ENCODE measurements at places on chromosomes 11 and 22.

DNA sequence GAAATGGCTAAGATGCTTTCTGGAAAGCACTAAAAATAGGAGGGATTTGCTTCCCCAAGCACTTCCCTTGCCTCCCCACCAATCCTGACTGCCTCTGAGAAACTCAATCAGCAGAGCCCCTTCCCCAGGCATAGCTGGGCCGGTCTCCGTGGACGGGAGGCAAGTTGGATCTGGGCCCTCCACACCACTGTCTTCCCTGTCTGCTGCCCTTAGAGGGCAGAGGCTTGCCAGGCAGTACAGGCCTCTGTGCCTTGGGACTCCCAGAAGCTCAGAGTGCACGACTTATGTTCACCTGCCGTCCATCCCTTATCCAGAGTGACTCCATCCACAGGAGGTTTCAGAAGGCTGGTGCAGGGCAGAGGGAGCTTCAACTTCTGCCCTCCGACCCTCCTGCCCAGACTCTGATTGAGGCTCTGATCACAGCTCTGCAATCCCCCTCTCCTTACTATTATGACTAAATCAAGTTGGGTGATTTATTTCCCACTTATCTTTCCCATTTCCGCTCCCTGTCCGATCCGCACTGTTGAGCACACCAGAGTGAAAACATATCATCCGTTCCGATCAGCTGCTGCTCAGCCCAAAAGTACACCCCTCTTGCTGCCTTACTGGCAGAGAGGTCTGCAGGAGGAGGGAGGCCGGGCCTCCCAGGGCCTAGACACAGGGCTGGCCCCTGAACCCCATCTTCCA lies 71.8 kb downstream of the DSCAML1 start:
- no peak for DNase-seq

DNA sequence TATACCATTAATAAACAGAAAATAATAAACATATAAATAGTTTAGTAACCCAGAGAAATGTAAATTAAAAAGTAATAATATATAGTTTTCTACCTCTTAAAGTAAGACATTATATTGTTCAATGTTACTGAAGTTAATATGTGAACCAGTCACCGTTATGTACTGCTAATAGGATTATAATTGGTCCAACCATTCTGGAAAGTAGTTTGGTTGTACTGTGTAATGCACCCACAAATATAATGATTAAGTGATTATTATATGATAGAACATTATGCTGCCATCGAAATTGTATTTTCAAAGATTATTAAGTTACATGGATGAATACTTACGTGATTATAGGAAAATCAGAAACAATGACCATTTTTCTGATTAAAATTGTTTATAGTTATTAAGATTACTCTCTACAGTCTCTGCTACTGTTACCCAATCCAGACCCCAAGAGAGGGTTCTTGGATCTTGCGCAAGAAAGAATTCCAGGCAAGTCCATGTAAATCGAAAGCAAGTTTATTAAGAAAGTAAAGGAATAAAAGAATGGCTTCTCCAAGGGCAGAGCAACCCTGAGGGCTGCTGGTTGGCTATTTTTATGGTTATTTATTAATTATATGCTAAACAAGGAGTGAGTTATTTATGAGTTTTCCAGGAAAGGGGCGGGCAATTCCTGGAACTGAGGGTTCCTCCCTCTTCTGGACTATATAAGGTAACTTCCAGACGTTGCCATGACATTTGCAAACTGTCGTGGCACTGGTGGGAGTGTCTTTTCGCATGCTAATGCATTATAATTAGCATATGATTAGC lies 50.1 kb downstream of the ACER3 start:
- DNase-seq: no peak

DNA sequence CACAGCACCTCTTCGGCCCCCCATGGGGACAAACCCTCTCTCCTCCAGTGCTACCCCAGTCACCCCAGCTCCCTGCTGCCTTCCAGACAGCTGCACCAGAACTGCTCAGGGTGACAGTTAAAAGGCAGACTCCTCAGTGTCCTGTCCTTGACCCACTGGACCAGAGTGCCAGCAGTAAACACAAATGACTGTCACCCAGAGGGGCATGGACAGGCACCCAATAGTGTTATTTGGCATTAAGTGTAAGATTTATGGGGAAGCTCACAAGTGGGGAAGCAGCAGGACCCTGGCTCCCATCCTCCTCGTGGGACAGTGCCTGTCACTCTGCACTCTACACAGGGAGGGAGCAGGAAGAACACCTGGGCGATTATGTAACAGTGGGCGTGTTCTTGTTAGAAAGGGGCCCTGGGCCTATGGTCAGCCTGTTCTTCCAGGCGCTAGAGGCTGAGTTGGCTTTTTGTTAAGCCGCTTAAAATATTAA lies 5.0 kb downstream of the RPS19BP1 start:
- no peak for DNase-seq

DNA sequence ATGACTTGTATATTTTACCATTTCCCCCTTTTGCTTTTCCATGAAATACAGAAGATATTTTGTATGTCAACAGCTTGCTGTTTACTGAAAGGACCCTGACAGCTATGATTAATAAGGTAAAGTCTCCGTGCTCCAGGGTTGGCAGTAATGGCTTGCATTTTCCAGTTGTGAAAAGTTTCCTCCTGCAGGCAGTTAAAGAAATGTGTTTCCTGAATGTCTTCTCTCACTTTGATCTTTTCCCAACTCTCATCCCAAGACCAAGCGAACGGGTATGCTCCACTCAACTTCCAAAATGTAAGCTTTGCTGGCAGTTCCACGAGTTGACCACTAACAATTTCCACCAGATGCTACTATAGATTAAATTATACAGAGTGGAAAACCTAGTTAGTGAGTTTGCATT lies 8.9 kb downstream of the FIBIN start:
- DNase-seq: no peak

- no peak for DNase-seq
Measured at GRCh38 chr11:63212742-63213141, 30.7 kb downstream of the SLC22A25 start.

DNA sequence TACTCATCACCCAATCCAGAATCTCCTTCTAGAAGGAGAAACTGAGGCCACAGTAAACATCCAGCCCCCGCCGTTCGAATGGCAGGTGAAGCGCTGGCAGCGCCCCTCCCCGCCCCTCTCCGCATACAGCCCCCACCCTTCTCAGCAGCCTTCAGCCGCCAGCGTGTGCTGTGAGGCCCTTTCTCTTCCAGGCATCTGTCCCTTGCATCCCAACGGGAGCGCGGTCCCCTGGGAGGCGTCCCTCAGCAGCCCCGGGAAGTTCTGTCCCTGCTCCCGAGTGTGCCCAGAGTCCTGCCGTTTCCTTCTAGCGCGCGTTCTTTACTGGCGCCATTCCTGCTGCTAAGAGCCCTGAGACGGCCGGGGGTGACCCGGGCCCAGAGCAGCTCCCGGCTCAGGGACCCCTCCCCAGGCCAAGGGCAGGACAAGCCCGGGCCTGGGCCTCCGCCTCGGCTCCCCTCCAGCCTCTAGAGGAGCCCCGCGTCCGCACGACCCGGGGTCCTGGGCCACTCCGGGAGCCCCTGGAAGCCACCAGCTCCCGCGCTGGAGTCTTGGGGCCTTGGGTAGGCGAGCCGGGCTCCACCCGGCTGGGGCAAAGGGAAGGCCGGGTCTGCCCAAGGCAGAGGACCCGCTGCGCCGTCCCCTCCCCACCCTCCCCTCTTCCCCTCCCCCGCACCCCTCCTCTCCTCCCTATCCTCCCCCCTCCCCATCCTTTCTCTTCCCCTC lies 450.4 kb downstream of the OPCML start:
- DNase-seq: no peak

DNA sequence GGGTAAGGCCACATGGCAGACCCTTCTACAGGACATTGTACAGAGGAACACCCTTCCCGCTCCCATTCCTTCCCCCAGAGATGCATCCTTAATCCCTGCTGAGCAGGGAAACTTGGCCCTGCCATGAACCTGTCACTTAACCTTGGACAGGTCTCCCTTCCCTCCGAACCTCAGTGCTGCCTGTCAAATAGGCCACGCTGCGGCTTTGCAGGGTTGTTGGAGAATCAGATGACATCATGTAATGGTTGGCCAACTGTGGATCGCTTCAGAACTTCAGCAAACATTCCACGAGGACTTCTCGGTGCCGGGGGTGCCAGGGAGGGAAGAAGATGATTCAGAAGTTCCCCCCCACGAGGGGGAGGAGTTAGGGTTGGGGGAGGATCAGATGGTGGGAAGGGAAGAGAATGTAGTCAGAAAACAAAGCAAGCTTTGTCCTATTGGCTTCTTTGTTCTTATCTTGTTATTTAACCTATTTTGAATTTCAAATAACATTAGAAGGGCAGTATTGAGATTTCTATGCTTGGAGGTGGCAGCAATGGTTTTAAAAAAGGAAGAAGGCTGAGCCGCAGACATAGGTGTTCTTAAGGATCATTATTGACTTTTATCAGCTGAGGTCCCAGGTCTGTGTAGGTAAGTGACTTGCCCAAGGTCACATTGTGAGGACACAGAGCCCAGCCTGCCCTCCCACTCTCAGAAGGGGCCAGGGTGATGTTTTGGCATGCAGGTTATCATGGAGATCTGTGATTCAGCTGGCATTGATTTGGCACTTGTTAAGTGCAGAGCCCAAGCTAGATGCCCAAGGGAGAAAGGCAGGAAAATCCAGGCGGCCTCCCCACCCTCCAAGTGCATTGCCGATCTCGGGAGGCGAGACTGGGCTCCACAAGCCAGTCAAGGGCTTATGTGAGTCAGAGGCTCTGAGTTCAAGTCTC lies 3.1 kb downstream of the CDC42EP1 start:
- peak; percentile 83 for DNase-seq

- no peak for DNase-seq
Measured at GRCh38 chr11:44752713-44753112, 26.0 kb downstream of the TSPAN18 start.

DNA sequence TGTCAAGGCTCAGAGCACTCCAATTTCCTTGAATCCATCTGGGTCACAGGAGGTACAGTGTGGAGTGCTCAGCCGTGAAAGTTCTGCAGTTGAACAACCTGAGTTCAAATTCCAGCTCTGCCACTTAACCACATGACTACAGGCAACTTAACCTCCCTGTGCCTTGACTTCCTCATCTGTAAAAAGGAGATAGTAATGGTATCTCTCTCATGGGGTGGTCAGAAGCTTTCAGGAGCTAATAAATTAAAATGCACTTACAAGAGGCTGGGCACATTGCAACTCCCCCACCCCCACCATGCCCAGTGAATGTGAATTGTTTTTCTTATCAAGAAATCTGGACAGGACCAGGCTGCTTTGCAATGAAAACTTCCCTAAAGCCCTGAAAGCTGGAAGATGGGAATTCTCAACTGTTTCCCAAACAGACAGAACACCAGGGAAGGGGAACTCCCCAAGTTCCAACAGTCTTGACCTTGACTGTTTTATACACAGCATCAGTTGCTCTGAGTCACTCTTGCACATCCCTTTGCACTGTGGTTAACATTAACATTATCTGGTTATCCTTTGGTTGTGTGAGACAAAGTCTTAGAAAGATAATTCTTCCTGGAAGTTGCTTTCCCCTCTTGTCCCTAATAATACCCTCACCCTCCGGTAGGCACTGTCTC lies 137.0 kb downstream of the SLC1A2 start:
- DNase-seq: peak; percentile 14

GRCh38 chr11:122430490-122430889 lies 225.0 kb upstream of the UBASH3B start:
- DNase-seq: no peak

DNA sequence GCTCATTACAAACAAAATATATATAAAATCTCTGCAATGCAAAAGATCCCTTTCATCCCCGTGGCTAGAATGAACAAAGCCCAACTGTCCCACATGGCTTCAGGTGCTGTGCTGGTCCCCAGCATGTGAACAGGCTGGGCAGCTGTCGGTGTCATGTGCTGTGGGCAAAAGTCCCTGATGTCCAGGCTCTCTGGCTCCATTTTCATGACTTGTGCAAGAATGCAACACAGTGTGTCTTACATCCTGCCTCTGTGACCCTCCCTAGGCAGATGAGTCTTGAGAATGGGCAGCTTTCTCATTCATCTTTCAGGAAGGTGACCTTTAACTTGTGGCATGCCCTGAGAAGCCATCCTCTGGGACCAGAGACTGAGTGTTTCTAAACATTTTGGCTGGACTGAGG lies 14.5 kb downstream of the GUCD1 start:
- no peak for DNase-seq

GRCh38 chr11:128291835-128292234 lies 295.5 kb downstream of the ETS1 start:
- no peak for DNase-seq

DNA sequence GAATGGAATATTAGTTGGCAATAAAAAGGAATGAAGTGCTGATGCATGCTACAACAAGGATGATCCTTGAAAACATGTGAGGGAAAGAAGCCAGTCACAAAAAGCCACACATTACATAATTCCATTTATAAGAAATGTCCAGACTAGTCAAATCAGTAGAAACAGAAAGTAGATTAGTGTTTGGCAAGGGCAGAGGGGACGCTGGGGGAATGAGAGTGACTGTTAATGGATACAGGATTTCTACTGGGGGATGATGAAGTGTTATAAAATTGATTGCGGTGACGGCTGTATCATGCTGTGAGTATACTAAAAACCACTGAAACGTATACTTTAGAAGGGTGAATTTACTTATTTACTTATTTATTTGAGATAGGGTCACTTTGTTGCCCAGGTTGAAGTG lies 57.9 kb downstream of the C11orf58 start:
- DNase-seq: no peak

- DNase-seq: no peak
Measured at GRCh38 chr11:133153031-133153430, 379.3 kb downstream of the OPCML start.

- peak; percentile 39 for DNase-seq
Measured at GRCh38 chr22:44202261-44202789, 21.6 kb downstream of the PARVG start.

DNA sequence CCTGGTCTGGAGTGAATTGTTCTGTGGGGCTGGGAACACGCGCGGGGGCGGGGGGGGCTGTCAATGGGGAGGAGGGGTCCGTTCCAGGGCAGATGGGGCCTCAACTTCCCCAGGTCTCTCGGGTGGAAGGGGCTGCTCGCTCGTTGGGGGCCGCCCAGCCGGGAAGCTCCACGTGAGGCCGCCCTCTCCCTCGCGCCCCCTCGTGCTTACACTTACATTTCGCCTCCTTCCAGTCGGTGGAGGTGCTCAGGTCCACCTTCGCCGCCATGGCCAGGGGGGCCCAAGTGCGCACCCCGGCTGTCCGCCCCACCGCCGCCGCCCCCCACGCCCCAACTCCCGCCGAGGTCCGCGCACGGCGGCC lies 452 bp downstream of the MACROD1 start:
- DNase-seq: no peak

- peak; percentile 84 for DNase-seq
Measured at GRCh38 chr22:44449061-44449682, 48.9 kb downstream of the RTL6 start.

DNA sequence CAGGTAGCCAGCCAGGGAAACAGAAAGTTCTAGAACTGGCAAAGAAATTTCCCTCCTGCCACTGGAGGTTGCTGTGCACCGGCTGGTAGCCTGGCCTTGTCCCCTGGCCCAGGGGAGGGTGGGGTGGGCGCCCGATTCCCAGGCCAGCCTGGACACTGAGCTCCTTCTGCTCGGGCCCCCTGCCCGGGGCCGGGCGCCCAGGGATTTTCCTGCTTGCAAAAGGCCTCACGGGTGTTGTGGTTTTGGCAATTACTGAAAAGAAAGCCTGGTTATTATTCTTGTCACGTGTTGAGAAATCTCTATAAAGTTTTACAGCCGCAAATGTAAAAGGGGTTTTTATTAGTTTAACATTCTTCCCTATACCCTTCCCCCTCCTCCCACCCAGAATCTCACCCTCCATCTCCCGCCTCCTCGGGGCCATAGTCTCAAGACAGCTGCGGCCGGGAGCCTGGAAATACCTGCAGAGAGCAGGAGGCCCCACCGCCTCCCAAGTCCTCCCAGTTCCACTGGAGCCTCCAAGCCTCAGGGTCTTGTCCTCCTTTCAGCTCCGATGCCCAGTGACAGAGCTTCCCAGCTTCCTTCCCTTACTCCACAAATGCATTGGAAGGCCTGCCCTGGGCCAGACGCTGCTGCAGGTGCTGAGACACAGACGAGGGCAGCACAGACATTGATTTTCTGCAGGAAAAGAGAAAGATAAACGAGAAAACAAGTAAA lies 1515.6 kb downstream of the TBC1D22A start:
- DNase-seq: no peak

All from amniotic stem cell (primary cell).